ENCODE measurements at places on chromosomes 13 and 19. TPM values are rescaled to one million over a fixed set of nuclear protein-coding genes. Genes with fewer than 3 reads are reported as not detected.
A peak's percentile ranks its signal among the peaks of the same experiment; 100 is the strongest.

The PLVAP gene
- total RNA-seq, result 39.2 TPM

The NAT14 gene
- total RNA-seq, result 12.0 TPM

The CACNG6 gene
- total RNA-seq, result 22.2 TPM

The KLK11 gene
- total RNA-seq, result 11.4 TPM

The CDX2 gene
- total RNA-seq, result not detected

The TSSK6 gene
- 1.7 TPM for total RNA-seq

The MADCAM1 gene
- total RNA-seq, result 1.1 TPM

The UPF3A gene
- 48.3 TPM for total RNA-seq

The TGFB1 gene
- 12.2 TPM for total RNA-seq

The RASIP1 gene
- total RNA-seq, result 24.1 TPM

The DAND5 gene
- not detected for total RNA-seq

The SPATA13 gene
- total RNA-seq, result 11.3 TPM

The UTP14C gene
- 29.5 TPM for total RNA-seq

The ZGLP1 gene
- 1.2 TPM for total RNA-seq

The TMIGD2 gene
- not detected for total RNA-seq

The SPACA4 gene
- not detected for total RNA-seq

DNA sequence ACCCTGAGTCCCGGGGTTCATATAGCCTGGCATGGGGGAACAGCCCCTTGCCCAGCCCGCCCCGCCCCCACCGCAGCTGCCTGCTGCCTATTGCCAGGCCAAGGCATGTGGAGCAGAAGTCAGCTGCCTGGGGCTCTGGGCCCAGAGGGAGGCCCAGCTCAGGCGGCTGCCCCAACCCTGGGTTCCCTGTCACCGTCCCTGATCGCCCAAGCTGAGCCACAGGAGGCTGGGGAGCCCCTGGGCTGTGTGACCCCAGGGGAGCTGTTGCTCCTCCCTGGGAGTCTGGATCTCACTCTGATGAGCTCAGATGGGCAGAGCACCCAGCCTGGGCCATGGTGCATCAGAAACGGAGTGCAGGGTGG, 1.4 kb downstream of the PLIN4 start:
- peak; percentile 64 for DNase-seq

GRCh38 chr19:11209839-11210655, 12.7 kb upstream of the KANK2 start:
- DNase-seq, result no peak

GRCh38 chr19:16325641-16326400, 1.2 kb downstream of the KLF2 start:
- DNase-seq, result peak; percentile 86

DNA sequence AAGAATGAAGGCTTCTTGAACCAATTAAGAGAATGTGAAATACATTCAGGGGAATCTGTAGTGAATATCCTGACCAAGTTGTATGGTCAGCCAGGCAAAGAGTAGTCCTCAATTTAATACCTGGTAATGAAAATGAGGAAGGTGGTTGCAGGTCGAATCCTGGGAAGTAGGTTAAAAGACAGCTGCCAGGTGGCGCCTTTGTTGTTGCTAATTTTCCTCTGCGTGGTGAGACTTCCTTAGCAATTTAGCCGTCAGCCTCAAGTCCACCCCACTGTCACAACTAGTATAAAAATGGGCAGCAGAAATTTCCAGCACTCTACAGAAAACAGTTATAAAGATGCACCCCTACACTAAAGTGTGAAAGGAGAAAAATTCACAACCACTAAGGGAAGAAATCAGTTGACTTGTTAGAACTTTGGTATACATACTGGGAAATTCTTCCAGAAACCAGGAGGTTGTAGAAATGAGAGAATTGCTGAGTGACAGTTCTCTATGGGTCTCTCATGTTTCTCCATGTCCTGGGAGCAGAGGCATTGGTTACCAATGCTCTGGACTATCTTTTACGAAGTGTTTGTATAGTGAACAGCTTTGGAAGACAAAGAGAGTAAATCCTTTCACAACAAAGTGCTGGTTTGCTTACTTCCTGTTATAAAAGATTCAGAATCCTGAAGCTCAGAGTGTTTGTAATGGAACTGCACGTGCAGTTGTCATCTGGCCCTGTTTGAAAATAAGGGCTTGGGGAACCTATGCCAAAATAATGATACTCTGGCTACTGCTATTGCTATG, 235.9 kb downstream of the NHLRC3 start:
- peak; percentile 31 for DNase-seq

GRCh38 chr13:52903320-52903719, 54.9 kb upstream of the PCDH8 start:
- DNase-seq, result no peak

- peak; percentile 79 for DNase-seq
Observed at GRCh38 chr19:3359015-3359918, 7.1 kb upstream of the NFIC start.

GRCh38 chr13:51643105-51643881, 59.0 kb downstream of the WDFY2 start:
- no peak for DNase-seq

- peak; percentile 48 for DNase-seq
Observed at GRCh38 chr19:995051-995827, 5.0 kb upstream of the GRIN3B start.

DNA sequence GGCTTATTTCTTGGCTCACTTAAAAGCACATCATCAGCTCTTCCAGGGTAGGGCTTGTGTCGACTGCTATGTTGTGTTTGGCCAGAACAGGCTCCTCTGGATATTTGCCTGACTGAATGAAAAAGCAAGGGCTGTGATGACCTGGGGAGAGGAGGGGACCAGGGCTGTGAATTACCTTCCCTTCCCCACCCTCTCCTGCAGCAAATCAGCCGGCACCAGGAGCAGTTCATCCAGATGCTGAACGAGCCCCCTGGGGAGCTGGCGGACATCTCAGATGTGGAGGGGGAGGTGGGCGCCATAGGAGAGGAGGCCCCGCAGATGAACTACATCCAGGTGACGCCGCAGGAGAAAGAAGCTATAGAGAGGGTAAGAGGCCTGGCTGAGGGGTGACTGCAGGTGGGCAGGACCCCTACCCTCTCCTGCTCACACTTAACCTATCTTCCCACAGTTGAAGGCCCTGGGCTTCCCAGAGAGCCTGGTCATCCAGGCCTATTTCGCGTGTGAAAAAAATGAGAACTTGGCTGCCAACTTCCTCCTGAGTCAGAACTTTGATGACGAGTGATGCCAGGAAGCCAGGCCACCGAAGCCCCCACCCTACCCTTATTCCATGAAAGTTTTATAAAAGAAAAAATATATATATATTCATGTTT, 4.4 kb downstream of the GADD45GIP1 start:
- DNase-seq, result no peak

- no peak for DNase-seq
Observed at GRCh38 chr13:103324641-103325040, 258.4 kb upstream of the SLC10A2 start.

GRCh38 chr13:80716610-80717081, 375.7 kb upstream of the SPRY2 start:
- peak; percentile 34 for DNase-seq

DNA sequence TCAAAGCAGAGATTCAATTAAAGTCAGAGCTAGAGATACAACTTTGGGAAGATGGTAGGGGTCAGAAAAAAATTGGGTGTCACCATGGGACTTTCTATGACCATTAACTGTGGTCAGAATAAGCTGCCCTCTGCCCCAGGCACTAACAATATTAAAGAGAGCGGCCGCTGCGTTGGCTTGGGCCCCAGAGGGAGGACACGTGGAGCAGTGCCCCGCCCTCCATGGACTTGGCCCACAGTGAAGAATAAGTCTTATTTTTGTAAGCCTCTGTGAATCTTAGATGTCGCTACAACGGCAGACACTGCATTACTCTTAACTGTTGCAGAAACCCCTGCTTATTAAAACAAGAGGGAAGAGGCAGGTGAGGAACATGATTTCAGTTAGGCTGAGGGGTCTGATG, 172.7 kb downstream of the UQCRFS1 start:
- no peak for DNase-seq

DNA sequence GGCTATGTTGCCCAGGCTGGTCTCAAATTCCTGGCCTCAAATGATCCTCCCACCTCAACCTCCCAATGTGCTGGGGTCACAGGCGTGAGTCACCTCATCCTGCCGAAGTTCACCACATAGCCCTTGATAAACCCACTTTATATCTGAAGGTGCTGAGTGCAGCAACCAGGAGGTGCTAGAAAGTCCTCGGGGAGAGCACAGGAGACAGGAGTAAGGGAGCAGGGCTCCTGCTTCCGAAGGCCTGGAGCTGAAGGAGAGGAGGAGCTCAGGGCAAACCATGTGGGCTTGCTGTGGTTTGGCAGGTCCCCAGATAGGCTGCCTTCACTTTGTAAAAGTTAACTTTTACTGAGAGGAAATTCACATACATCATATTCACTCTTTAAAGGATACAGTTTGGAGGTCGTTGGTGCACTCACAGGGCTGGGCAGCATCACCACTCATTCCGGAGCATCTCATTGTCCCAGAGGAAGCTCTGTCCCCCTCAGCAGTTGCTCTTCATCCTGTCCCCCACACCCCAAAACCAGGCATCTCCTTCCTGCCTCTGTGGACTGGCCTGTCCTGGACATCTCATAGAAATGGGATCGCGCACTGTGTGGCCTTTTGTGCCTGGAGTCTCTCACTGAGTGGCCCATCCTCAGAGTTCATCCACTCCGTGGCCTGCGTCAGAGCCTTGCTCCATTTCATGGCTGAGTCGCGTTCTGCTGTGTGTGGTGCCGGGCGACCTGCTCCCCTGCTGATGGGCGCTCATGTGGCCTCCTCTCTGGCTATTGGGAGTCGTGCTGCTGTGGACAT, 49.5 kb downstream of the KDM4B start:
- DNase-seq, result no peak

GRCh38 chr19:41861116-41861768, 1.2 kb downstream of the RPS19 start:
- DNase-seq, result no peak

DNA sequence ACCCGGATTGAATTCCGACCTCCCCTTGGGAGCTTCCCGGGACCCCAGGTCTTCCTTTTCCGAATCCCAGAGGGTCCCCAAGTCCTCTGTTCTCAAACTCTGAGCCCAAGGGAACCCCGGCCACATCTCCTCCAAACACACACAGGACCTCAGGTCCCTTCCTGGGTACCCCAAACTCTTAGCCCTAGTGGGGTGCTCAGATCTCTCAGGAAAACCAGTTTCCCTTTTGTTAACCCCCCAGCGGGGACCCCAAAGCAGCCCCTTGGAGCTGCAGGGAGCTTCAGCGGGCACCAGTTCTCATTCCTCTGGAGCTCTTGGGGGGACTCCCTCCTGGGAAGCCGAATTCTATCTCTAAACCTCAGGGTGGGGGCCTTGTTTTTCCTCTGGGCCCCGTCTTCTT, 774 bp downstream of the CACNG6 start:
- DNase-seq, result no peak

DNA sequence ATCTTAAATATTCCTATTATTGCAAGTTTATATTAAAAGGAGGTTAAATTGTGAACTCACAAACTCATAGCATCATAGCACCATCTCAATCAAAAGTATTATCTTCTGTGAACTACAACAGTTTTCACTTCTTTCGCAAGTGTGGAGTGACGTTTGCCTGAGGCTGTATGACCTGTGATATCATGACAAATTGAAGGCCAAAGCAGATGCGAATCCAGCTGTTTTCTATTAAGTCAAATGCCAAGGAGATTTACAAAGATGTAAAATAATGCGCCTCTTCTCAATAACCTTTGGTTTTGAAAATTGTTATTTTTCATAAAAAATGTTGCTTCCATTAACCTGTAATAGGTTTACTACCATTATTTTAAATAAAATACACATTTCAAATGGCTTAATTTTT, 7.6 kb upstream of the PEG3 start:
- peak; percentile 49 for DNase-seq

DNA sequence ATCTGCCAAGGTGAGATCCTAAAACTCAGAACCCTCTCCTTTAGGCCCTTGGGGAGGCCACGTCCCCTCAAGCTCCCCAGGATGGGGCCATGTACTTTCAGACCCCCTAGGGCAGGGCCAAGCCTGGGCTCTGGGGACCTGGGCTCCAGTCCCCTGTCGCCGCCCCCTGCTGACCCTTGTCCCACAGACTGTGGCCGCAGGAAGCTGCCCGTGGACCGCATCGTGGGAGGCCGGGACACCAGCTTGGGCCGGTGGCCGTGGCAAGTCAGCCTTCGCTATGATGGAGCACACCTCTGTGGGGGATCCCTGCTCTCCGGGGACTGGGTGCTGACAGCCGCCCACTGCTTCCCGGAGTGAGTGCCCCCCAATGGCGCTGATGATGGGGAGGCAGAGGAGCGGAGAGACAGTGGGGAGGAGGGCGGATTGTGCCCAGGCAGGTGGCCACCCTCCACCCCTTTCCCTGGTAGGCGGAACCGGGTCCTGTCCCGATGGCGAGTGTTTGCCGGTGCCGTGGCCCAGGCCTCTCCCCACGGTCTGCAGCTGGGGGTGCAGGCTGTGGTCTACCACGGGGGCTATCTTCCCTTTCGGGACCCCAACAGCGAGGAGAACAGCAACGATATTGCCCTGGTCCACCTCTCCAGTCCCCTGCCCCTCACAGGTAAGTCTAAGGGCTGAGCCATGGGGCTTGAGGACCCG, 18.8 kb downstream of the HPN start:
- DNase-seq, result no peak

- DNase-seq, result no peak
Observed at GRCh38 chr13:112042496-112042895, 24.5 kb upstream of the SOX1 start.

DNA sequence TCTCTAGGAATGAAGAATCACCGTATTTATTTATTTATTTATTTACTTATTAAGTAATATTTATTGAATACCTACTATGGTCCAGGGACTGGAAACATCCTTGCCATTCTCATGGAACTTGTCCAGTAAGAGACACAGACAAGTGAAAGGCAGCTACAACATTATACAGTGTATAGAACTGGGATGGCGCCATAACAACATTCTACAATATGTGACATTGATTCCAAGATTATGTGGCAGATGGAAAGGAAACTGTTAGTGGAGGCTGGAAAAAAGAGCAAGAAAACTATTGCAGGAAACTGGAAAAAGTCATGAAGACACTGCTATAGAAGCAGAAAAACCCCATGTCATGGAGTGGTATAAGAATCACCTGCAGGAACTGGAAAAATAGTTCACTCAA, 9.4 kb upstream of the TBC1D4 start:
- no peak for DNase-seq

DNA sequence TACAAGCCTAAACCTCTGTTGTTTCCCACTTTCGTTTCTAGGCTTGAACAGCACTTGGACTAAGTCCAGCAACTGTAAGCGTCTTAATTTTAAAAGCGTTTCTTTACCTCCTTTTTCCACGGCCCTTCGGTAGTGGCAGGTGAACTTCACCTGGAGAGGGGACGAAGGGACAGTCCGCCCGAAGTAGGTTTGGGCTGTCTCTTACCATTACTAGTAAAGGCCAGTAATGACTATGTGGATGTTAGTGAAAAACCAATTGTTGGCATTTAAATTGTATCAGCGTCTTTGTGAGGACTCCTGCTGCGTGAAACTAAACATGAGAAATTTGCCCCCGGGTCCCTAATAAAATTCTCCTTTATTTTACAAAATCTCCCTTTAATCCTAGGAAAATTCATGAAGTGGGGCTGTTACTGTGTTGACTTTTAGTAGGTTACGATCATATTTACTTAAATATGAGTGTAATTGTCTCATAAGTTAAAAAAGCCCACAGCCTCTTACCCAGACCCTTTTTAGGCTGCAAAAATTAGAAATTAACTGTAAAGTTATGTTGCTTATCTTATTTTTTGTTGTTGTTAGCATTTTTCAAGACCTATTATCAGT, 983 bp downstream of the ITM2B start:
- DNase-seq, result no peak
